ENCODE measurements at places on chromosomes 16 and 17.
A peak's percentile ranks its signal among the peaks of the same experiment; 100 is the strongest.

GRCh38 chr16:15542734-15543347, 100.1 kb downstream of the MARF1 start:
- DNase-seq = no peak

DNA sequence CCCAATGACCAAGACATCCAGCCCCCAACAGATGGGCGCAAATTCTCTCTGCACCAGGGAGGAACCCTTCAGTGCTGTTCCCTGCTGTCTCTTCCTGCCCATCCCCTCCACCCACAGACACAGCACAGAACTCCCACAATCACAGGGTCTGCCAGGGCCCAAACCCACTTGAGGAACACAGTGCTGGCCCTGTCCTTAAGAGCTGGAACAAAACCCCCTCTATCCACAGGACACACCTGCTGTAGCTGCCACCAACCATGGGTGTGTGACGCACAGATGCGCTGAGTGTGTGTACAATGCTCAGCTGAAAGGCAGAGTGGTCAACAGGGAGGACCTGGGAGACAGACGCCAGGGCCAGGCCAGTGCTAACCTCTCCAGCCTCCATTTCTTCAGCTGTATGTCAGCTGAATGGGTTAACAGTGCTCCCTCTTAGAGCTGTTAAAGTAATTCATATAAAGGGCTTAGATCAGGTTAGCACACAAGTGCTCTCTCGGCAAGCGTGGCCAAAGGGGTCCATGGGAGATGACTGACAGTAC, 62.1 kb downstream of the AMFR start:
- DNase-seq = no peak

- no peak for DNase-seq
Observed at GRCh38 chr16:53911513-53911912, 207.6 kb downstream of the FTO start.

DNA sequence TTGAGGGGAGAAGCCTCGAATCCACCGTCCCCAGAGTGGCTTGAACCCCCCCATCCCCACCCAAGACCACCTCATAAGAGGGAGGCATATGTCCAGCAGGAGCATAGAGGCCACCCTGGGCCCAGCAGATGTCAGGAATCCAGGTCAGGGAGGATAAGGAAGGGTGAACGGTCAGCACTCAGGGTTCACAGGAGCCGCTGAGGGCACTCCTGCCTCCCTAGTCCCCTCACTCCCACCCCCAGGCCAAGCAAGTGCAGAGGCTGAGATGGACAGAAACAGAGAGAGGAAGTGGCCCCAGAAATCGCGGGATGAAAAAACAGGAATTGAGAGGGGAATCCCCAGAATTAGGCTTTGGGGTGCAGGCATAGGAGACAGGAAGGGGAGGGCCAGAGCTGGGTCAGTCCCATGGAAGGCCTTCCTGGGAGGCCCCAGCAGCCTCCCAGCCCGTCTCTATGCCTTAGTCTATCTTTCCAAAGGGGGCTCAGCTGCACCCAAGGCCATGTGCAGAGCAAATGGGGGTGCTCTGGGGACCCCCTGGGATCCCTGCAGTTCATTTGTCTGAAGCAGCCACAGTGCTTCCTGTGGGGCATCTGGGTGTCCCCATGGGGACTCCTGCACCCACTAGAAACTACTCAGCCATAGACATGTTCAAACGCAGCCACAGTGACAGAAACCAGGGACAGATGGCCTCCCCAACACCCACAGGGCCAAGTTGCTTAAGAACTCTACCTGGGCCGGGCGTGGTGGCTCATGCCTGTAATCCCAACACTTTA, 1.7 kb downstream of the CMTM3 start:
- no peak for DNase-seq

GRCh38 chr16:86547286-86547685, 7.7 kb downstream of the MTHFSD start:
- DNase-seq = no peak

GRCh38 chr16:50528820-50529219, 19.4 kb upstream of the NKD1 start:
- no peak for DNase-seq

- DNase-seq = no peak
Observed at GRCh38 chr16:86722970-86723369, 144.6 kb downstream of the FOXL1 start.

DNA sequence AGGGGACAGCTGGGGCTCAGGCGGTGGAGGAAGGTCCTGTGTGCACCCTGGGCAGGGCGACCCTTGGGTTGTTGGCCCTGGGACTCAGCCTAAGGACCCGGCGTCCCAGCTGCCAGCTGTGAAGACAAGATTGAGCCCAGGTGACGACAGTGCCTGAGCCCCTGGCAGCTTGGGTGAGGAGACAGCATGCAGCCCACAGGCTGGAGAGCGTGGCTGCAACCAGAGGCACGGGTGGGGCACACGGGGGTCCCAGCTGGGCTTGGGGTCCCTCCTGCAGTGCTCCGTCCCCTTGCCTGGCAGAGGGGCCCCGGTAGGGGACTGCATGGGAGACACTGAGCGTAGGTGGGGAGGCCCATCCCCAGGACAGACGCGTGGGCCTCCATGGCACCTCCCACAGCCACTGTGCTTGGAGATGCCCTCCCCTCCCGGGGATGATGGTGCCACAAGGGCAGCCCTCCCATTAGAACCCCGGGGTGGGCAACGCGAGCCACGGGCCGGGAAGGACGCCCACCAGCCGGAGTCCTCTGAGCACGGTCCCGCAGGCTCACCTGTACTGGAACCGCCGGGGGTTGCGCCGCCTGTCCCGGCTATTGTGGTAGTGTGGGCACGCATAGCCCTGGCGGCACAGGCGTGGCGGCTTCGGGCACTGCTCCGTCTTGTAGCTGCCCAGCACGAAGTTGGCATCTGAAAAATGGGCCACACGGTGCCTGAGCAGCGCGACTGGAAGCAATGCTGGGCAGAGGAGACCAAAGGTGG, 15.5 kb downstream of the UNKL start:
- DNase-seq = no peak

GRCh38 chr17:77445760-77446532, 305.2 kb downstream of the SEC14L1 start:
- DNase-seq = peak; percentile 58

DNA sequence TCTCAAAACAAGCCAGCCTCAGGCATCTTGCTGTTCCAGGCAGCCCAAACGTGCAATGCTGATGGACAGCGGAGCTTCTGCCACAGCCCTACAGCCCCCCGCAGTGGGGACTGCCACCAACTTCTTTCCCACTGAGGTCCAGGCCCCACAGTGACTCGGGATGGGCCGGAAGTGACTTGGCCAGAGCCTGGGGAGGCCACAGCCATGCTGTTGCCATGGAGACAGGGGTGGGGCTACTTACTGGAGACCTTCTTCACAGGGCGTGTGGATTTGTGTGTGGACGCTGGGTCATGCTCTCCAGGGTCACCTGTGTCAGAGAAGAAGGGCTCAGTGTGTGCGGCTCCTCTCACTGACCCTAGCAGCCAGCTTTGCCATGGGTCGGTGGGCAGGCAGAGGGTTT, 15.0 kb downstream of the TRIM25 start:
- no peak for DNase-seq

DNA sequence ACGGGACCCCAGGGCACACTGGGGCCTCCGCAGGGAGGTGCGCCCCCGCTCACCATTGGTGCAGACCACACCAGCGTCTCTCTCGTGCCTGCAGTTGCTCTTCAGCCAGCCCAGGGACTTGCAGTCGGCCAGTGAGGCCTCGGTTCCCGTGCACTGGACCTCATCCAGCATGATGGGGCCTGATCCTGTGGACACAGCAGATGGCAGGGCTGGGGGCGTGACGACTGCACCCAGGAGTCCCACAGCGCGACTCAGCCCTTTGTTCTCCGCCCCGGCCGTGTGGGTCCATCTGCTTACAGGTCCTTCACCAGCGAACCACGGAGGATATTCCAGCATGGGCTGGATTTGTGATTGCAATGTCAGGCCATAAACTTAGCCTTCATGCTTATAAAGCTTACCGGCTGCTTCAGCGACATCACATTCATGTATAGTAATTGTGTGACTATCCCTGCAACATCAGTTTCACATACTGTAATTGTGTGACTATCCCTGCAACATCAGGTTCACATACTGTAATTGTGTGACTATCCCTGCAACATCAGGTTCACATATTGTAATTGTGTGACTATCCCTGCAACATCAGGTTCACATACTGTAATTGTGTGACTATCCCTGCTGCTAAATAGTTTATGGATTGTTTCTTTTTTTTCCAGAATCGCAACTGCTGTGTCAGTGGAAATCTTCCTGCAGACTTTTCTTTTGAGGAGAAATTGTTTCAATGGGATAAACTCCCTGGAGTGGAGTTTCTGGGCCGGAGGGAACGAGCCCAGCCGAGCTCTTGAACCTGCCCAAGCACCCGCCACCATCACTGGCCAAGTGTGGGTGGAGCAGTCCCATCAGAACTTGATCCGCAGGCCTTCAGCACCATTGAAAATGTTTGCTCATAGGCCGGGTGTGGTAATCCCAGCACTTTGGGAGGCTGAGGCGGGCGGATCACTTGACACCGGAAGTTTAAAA, 4.8 kb downstream of the LGALS3BP start:
- DNase-seq = no peak

GRCh38 chr16:82741073-82741615, 114.4 kb downstream of the CDH13 start:
- DNase-seq = no peak

DNA sequence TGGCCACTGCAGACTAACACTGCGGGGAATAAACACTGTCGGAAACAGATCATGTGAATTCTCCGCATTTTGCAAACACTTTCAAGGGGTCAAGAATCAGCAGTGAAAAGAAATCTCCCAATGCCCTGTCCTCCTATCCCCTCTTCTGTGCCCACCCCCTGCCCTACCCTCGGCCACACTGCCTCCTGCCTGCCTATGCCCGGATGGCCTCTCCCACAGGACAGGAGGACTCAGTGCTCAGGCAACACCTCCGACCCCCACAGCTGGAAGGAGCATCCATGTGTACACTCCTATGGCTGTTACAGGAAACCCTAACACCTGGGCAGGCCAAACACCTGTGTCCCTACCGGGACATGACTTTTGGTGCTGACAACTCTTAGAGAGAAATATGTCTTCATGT, 24.5 kb downstream of the FBXO31 start:
- no peak for DNase-seq

- DNase-seq = peak; percentile 24
Observed at GRCh38 chr16:67481561-67482232, 740 bp upstream of the ATP6V0D1 start.

- no peak for DNase-seq
Observed at GRCh38 chr17:81493198-81494038, 19.2 kb downstream of the ACTG1 start.

- peak; percentile 72 for DNase-seq
Observed at GRCh38 chr17:4420692-4421131, 13.0 kb upstream of the SPNS3 start.

GRCh38 chr17:14803826-14804225, 461.3 kb downstream of the PMP22 start:
- no peak for DNase-seq

DNA sequence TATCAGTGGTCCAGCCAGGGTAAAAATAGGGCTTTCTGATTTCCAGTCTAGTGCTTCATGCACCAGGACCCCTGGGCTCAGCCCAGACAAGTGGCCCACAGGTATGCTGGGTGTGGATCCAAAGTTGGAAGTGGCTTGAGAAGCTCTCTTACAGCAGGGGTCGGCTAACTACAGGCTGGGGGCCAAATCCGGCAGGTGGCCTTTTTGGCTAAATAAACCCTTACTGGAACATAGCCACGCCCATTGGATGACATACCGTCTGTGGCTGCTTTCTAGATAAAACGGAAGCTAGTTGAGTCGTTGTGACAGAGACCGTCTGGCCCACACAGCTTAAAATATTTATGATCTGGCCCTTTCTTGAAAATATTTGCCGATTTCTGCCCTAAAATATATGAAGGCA, 119.0 kb upstream of the CDC42EP4 start:
- DNase-seq = peak; percentile 26

DNA sequence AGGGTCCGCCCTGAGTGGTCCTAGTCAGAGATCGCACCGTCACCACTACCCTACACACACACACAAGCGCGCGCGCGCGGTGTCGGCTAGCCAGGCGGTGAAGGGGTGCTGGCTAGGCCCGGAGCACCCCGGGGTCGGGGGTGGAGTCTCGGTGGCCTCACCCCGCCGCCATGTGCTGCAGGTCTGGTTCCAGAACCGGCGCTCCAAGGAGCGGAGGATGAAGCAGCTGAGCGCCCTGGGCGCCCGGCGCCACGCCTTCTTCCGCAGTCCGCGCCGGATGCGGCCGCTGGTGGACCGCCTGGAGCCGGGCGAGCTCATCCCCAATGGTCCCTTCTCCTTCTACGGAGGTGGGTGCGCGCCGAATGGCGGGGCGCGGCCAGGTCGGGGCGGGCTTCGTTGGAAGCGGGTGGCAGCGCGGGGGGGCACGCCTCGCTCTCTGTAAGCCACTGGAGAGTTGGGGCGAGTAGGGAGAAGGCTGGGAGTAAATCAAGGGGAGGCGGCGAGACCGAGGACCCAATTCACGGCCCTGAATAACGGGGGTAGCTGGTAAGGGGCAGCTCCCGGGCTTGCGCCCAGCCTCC, 4.8 kb downstream of the LHX1 start:
- no peak for DNase-seq

- DNase-seq = no peak
Observed at GRCh38 chr16:30697264-30698138, 1.5 kb upstream of the SRCAP start.

GRCh38 chr17:58956997-58957724, 149.5 kb downstream of the TRIM37 start:
- no peak for DNase-seq

DNA sequence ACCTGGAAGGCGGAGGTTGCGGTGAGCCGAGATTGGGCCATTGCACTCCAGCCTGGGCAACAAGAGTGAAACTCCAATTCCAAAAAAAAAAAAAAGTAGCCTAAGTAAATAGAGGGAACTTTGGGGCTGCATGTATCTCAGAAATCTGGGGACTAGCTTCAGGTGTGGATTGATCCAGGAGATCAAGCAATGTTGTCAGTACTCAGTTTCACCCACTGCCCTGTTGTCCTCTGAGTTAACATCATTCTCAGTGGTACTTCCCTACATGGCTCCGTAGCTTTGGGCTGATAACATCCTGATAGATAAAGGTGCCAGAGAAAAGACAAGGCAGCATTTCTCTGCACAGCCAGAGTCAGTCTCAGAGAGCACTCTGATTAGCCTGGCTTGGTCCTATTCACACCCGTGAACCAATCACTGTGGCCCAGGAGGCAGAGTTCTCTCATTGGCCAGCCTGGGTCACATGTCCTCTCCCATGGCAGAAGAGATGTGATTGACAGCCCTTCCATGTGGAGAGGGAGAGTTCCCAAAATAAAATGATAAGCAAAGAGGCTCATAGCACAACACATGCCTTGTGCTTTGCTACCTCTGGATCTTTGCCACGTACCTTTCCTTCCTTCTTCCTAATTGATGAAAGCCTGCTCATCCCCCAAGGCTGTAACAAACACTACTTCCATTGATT, 99.6 kb downstream of the ABCC1 start:
- no peak for DNase-seq

- DNase-seq = no peak
Observed at GRCh38 chr16:51433599-51433998, 282.5 kb upstream of the SALL1 start.

DNA sequence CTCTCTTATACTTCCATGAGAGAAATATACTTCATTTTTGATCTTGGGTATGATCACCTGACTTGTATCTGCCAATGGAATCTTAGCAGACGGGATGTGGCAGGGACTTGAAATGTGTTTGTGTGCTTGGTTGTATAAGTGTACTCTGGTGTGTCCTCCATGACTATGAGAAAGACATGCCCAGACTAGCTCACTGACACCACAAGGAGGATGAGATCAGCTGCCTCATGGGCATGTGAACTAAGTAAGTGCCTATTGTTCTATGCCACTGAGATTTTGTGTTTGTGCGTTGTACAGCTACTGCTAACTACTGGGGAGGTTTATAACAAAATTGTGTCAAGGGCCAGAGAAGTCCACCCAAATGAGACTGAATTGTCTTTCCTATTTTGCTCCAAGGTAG, 402.2 kb upstream of the SALL1 start:
- no peak for DNase-seq

Data from CD4-positive, alpha-beta T cell treated with Interleukin-1 beta for 1 hour (primary cell).